ENCODE measurements at places on chromosomes 5 and 9.

GRCh38 chr9:131942146-131942720, 137.4 kb downstream of the MED27 start:
- no peak for DNase-seq

GRCh38 chr5:11007269-11007870, 246.3 kb upstream of the DAP start:
- DNase-seq = no peak

DNA sequence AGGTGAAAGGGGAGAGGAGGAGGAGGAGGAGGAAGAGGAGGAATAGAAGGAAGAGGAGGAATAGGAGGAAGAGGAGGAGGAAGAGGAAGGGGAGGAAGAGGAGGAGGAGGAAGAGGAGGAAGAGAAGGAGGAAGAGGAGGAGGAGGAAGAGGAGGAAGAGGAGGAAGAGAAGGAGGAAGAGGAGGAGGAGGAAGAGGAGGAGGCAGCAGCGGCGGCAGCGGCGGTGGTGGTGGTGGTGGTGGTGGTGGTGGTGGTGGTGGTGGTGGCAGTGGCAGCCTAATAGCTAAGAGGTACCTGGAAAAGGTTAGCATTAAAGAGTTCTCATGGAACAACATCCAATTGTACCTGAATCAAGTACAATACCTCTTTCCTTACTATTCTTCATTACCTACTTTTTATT, 32.5 kb downstream of the UBAP2 start:
- no peak for DNase-seq

GRCh38 chr5:170151097-170151831, 45.6 kb downstream of the FOXI1 start:
- no peak for DNase-seq

- DNase-seq = no peak
These were observed 35.3 kb downstream of the EQTN start for GRCh38 chr9:27261517-27262211.

DNA sequence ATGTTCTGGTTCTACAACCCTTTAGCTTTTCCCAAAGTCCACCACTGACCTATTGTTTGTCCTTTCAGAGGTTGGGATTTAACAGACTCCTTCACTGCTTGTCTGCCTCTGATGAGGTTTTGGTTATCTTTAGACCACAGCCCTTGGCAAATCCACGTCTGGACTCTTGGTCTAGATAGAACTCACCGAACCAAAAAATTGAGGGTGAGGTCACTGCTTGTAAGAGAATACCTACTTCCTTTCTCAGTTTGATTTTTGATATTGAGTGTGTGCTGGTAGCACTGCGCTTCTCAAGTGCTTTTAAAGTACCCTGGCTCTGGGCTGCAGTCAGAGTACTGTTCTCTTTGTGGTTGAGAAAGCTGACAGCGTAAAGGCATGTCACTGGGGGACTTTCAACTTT, 61.7 kb downstream of the JMY start:
- peak; percentile 51 for DNase-seq

GRCh38 chr9:83560169-83560826, 22.1 kb upstream of the FRMD3 start:
- no peak for DNase-seq

- no peak for DNase-seq
These were observed 22.4 kb downstream of the IFNW1 start for GRCh38 chr9:21119093-21119770.

DNA sequence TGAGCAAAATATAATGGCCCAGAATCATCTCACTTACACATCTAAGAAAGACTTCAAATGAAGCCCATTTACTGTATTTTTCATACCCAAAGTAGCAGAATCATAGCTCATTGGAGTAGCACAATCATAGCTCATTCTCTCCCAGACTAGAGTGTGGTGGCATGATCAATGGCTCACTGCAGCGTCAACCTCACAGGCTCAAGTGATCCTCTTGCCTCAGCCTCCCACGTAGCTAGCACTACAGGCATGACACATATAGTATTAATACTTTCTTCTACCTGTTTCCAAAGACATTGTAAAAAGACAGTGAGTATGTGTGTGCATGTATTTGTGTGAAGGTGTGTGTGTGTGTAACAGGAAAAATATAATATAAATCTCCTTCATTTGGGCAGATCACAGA, 1247.9 kb upstream of the ACO1 start:
- no peak for DNase-seq

DNA sequence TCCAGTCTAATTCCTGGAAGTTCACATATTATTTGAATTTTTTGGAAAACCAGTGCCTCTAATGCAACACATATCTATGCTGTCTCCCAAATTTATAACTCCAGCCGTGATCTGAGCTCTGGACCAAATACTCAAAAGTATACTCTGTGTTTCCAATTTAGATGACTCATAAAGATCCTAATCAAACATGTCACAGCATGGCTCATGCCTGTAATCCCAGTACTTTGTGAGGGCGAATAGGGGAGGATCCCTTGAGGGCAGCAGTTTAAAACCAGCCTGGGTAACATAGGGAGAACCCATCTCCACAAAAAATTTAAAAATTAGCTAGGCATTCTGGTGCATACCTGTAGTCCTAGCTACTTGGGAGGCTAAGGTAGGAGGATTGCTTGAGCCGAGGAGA, 388.0 kb downstream of the CDH12 start:
- no peak for DNase-seq

Measured in NCI-H2029 treated with DMSO at 0.1 percent for 48 hours (cell line).